ENCODE measurements at places on chromosomes 1 and 21.

- no peak for DNase-seq
Observed at GRCh38 chr1:179440971-179441370, 75.2 kb downstream of the AXDND1 start.

- DNase-seq: no peak
Observed at GRCh38 chr1:233390842-233391737, 63.6 kb downstream of the MAP3K21 start.

- peak; percentile 5 for DNase-seq
Observed at GRCh38 chr1:228286505-228287417, 78.9 kb downstream of the OBSCN start.

GRCh38 chr1:206655471-206655882, 20.1 kb downstream of the DYRK3 start:
- DNase-seq: no peak

DNA sequence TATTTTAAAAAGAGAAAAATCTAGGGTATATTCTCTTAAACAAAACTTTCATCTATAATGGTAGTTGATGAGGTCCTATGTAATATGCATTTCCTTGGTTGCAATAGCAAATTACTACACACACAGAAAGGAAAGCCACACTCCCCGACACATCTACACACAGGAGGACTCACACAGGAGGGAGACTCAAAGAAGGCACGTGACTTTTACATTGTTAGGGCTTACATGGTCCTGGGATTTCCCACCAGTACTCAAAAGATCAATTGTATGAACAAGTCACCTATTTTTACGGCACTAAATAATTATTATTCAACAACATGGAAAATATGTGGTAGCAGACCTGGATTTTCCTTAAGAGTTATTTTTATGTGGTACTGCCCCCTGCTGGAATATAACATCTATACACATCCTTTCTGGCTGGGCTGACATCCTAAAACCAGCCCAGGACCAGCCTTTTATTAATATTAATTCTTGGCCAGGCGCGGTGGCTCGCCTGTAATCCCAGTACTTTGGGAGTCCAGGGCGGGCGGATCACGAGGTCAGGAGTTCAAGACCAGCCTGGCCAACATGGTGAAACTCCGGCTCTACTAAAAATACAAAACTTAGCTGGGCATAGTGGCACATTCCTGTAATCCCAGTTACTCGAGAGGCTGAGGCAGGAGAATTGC, 33.9 kb upstream of the LGALS8 start:
- peak; percentile 20 for DNase-seq

- no peak for DNase-seq
Observed at GRCh38 chr1:158978730-158979129, 31.0 kb upstream of the IFI16 start.

GRCh38 chr1:82273816-82274215, 473.1 kb downstream of the ADGRL2 start:
- no peak for DNase-seq

DNA sequence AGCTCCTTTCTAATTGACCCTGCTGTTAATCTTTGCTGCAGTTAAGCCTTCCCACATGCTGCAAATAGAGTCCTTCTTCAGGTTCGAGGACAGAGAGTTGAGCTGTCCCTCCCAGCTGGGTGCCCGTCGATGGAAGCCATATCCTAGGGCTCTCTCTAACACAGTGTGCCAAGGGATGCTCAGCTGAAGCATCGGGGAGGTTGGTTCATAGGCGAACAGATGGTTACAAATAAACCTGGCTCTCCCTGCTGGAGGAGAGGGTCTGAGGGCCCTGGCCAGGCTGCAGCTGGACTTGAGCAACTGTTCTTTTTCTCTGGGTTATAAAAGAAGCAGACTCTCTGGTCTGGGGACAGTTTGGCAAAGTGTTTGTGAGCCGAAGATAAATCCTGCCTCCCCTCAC, 120.3 kb upstream of the C8B start:
- DNase-seq: no peak

DNA sequence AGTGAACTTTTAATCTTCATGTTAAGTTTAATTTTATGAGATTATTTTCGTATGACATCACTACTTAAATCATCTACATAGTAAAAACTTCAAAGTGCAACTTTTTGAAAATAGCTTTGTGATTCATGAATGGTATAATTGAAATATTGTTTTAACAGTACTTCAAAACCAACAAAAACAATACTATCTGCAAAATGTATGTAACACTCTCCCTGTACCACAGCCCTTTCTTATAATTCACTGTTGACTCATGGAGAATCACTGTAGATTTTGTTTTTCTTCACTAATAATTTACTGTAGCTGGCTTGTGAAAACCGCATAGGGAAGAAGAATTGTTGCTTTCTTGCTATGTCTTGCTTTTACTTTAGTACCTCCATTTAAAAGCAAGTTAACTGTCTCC, 301.4 kb upstream of the ADAMTS5 start:
- no peak for DNase-seq

DNA sequence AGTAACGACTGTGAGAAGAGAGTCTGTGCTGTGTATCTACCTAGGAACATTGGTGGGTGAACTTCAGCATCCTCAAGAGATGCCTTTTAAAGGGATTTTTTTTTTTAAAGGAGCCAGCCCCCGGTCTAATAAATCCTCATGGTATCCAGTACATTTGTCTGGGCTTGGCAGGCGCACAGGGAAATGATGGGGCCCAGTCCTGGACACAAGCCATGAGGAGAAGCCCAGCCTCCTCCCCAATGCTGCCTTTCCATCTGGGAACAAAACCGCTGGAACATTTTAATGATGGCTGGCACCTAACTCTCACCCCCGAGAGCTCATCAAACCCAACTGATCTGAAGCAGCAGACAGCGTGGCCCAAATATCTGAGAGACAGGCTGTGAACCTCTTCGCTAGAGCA, 64.2 kb downstream of the ACOT7 start:
- no peak for DNase-seq

DNA sequence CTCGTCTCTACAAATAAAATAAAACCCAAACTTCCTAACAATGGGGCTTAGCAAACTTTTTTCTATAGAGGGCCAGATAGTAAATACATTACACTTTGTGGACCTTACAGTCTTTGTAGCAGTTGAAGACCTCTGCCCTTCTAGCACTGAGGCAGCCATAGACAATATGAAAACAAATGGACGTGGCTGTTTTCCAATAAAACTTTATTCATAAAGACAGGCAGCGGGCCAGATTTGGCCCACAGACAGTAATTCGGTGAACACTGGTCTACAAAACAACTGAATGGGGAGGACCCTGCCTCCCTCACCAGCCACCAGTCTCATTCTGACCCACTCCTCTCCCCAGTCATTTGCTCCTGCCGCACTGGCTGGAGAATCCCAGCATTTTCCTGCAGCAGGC, 162.3 kb downstream of the KAZN start:
- DNase-seq: no peak

- no peak for DNase-seq
Observed at GRCh38 chr1:180482425-180483275, 19.7 kb downstream of the ACBD6 start.

DNA sequence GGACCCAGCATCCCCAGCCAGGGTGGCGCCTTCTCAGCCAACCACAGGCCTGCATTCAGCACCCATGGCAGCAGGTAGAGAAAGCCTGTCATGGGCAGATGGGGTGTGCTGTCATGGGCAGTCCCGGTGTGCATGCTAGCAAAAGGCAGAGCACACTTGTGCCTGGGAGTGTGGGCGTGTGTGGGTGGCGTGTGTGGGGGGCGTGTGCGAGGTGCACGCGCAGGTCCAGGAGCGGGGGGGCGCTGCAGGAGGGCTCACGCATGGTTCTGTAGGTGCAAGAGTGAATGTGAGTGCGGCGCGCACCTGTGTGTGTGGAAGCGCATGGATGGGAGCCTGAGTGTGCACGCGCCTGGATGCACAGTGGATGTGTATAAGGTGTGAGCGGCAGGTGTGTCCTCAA, 137.2 kb downstream of the CASZ1 start:
- no peak for DNase-seq

DNA sequence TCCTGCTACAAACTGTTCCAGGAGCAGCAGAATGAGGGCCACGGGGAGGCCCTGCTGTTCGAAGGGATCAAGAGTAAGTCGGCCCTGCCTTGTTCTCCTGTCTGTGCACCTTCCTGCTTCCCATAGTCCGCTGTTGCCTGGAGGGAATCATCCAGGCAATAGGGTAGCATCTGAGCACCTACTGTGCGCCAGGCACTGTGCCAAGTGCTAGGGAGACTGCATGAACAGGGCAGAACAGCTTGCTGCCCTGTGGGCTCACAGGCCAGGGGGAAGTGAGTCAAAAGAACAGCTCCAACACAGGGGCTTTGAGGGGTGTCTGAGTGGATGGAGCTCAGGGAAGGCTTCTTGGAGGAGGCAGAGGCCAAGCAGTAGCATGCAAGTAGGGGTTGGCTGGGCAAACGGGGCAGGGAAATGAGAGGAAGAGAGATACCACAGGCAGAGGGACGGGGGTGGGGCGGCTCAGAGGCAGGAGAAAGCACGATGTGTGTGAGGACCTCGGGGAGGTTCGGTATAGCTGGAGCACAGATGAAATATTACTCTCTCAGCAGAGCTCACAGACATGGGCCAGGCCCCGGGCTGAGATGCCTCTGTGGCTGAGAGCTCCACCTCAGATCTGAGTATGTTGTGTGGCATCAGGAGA, 15.5 kb upstream of the PADI6 start:
- no peak for DNase-seq

DNA sequence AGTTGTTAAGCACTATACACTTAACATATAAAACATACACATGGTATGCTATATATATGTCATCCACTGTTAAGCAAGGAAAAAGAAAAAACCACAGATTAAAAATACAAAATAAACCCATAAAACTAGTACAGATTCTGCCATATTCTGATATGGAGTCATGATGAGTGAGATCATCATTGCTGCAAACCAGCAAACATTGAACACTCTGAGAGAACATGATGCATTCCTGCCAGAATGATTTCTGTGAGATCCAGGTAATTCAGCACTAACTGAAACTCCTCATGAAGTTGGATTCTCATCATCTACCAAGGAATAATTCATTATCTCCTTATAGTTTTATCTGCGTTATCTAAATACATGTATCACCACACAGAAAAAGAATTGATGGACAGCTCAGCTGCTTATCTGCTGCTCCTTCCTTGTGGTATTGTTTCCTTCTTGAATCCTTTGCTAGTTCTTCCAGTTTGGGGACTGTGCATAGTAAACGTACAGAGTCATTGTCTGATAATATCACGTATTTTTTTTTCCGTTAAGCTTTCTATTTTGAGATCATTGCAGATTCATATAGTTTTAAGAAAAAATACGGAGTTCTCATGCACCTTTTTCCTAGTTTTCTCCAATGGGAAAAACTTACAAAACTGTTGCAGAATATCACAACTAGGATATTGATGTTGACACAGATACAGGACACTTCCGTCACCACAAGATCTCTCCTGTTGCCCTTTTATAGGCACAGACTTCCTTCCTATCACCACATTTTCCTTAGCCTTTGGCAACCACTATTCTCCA, 9.3 kb downstream of the RAB4A start:
- no peak for DNase-seq

GRCh38 chr1:34784751-34785221, 3.8 kb downstream of the GJB3 start:
- DNase-seq: no peak

DNA sequence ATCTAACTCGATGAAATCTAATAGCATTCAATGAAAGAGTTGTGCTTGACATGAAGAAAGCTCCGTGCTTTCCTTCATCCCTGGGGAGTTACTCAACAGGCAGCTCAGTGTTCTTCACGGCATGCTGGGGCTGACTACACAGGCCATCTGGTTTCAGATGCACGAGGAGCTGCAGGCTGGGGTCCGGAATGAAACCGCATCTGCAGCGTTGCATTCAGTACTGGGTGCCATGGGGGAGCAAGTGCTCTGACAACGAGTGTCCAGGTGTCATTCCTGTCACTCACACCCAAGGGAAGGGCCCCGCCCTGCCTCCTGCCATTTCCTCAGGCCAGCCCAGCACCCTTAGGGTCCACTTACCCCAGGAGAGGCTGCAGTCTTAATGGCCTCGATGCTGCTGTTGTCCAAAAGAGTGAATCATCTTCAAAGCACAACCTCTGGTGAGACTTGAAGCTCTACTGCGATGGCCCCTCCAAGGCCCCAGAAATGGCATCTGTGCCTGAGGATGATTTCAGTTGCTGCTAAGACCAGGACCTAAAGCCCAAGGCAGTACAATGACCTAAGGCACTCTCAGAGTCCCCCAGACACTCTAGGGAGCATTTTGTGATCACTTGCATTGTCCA, 61.4 kb downstream of the STUM start:
- DNase-seq: no peak

GRCh38 chr1:37239225-37239740, 205.0 kb upstream of the GRIK3 start:
- no peak for DNase-seq

DNA sequence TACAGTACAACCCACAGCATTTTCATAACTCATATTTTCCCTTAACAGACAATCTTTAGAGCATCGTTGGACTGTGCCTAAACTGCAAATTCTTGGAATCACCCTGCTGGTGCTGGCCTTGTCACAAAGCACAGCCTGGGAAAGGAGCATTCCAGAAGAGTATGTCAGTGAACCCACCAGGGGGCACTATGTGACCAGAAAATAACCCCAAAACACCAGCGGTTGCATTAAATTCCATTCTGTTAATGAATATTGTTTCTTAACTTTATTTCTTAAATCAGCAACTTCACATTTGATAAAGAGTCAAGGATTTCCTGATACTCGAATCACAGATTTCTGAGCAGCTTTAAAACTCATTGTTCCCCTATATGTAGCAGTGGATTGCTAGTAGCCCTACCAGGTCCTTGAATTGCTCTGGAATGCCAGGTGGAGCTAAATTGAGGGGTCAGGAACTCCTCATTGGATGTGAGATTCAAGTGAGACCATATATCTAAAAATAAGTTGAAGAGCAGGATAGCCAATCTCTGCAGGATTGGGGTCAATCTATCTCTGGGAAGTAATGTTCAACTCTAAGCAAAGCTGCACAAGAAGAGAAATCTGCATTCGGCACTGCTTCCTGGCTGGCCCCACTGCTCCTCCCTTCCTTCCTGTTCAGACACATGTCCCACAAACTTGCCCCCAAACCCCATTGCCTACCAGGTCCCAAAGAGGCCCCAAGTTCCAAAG, 12.7 kb upstream of the RAB4A start:
- DNase-seq: peak; percentile 51

DNA sequence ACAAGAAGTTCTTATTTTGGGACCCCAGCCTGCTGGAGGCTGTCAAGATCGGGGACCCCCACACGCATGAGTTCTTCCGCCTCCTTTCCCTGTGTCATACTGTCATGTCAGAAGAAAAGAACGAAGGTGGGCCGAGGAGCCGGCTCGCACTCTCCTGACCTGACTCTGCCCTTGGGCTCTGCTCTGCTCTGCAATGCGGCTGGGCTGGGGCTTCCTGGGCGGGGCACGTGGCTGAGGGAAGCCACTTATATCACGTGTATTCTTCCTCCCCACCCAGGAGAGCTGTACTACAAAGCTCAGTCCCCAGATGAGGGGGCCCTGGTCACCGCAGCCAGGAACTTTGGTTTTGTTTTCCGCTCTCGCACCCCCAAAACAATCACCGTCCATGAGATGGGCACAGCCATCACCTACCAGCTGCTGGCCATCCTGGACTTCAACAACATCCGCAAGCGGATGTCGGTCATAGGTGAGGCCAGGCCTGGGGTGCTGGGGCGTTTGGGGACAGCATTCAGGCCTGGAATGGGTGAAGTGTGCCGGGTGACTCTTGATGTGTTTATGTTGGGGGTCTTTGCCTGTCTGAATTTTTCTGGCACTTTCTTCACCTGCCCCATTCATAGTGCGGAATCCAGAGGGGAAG, 17.6 kb downstream of the ATP8B2 start:
- peak; percentile 75 for DNase-seq

- DNase-seq: no peak
Observed at GRCh38 chr1:30268923-30269666, 454.3 kb downstream of the MATN1 start.

GRCh38 chr1:90831910-90832309, 114.8 kb upstream of the BARHL2 start:
- DNase-seq: no peak

- no peak for DNase-seq
Observed at GRCh38 chr1:47637111-47637685, 199.4 kb downstream of the FOXD2 start.
